ENCODE measurements at places on chromosomes 5 and 9.

DNA sequence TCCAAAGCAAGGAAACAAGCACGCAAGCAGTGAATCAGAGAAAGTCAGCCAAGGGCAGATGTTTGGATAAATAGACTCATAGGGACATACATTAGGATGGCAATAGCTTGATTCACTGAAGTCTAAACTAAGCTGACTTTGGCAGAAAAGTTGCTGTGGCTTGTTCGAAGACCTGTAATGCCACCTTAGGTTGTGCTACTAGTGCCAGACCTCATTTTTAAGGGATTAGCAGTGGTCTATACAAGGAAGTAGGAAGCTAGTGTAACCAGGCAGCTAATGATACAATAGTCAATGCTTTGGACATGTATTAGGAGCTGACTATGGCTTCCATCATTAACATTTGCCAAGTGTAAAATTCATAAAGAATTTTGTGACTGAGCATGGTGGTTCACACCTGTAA is 63.1 kb downstream of the FCHO2 start:
- DNase-seq: no peak

- DNase-seq: no peak
Measured at GRCh38 chr9:92717201-92718085, 47.2 kb downstream of the BICD2 start.

DNA sequence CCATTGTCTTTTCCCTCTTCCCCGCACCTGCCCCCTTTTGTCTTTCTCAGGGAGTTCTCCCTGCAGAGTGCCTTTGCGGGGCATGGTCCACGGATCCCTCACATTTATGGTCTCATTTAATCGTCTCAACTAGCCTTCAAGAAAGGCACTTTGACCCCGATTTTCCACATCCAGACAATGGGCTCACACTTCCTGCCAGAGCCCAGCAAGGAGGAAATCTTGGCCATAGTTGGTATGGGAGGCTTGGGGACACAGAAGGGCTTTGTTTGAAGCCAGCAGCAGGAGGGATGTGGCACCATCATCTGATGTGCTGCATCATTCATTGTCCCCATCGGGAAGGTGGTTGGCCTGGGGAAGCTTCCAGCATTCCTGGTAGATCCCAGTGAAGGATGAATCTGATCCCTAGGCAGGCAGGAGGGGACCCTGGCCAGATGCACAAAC is 24.9 kb downstream of the GSN start:
- no peak for DNase-seq

DNA sequence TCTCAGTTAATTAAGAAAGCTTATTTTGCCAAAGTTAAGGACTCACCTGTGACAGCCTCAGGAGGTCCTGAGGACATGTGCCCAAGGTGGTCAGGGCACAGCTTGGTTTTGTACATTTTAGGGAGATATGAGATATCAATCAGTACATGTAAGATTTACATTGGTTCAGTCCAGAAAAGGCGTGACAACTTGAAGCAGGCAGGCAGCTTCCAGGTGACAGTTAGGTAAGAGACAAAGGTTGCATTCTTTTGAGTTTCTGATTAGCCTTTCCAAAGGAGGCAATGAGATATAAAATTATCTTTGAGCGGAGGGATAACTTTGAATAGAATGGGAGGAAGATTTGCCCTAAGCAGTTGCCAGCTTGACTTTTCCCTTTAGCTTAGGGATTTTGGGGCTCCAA is 47.8 kb downstream of the SLC1A1 start:
- DNase-seq: no peak

DNA sequence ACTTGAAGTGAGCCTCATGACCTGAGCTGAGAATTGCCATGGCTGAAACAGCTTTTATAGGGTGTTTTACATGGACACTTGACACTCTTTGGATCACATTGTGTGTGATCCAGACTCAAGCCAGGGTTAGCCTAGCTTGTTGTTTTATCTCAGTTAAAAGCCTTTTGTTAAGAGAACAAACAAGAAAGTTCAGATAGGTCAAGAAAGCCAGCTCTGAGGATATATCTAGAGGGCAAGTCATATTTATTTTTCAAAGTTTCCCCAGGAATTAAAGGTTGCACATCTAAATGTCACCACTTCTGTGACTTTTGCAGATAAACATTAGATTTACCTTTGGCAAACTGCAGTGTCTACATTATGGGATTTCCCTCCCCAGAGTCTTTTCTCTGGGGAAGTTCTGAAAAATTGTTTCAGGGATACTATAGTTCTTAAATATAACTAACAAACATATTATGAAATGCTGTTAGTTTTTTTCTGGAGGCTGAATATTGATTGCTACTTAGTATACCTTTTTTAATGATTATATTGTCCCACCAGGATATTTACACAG is 134.5 kb downstream of the C9orf152 start:
- DNase-seq: no peak

DNA sequence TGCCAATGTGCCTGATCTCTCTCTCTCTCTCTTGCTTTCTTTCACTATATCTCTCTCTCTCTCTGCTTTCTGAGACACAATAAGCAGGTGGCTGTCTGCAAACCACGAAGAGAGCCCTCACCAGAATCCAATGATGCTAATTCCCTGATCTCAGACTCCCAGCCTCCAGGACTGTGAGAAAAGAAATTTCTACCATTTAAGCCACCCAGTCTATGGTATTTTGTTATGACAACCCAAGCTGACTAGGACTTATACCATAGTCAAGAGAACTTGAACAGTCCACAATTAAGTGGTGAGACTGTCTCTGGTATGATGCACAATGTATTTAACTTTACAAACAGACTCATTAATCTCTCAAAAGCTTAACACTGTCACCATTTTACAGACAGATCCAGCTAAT is 67.0 kb downstream of the NFIB start:
- DNase-seq: no peak

- DNase-seq: peak; percentile 8
Measured at GRCh38 chr9:97529363-97530076, 28.1 kb downstream of the TMOD1 start.

- no peak for DNase-seq
Measured at GRCh38 chr9:92561374-92562330, 25.9 kb upstream of the ECM2 start.

DNA sequence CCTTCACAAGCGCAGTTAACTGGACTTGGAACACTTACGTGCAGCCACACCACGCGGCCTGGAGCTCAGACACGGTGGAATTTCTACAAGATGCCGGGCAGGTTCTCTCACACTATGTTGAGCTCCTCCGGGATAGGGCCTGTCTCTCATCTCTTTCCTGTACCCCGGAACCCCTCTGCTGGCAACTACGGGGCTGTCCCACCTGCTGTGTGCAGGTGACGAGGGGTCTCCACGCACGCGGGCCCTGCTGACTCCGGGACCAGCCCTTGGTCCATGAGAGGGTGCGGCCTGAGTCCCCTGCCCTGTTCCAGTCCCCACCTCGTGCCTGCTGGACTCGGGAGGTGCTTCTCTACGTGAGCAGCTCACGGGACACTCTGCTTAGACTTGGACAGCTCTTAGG is 40.1 kb downstream of the SLC6A3 start:
- no peak for DNase-seq

GRCh38 chr9:127424676-127424999 is 456 bp downstream of the ZNF79 start:
- DNase-seq: no peak

DNA sequence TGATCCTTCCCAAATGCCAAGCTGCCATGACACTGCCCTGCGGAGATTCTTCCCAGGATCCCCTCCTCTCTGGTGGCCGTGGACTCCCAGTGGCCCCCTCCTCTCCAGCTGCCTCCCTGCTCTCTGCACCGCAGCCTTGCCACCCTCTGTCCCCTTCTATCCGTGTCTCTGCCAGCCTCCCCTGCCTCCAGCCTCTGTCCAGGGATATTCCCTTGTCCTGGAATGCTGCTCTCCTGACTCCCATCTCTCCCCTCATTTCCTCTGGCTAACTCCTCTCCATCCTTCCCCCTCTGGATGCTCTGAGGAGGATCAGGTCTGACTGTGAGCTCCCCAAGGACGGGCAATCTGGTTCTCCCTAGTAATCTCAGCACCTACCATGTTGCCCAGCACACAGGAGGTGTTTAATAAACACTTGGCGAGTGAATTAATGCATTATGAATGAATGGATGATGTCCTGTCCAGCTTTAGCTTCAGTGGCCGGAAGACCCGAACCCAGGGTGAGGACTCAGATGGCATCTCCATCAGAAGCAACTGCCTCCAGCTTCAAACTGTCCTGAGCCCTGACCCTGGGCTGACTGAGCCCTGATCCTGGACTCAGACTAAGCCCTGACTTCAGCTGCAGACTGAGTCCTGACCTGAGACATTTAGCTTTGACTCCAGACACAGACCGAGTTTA is 7.5 kb upstream of the CRB2 start:
- DNase-seq: no peak

DNA sequence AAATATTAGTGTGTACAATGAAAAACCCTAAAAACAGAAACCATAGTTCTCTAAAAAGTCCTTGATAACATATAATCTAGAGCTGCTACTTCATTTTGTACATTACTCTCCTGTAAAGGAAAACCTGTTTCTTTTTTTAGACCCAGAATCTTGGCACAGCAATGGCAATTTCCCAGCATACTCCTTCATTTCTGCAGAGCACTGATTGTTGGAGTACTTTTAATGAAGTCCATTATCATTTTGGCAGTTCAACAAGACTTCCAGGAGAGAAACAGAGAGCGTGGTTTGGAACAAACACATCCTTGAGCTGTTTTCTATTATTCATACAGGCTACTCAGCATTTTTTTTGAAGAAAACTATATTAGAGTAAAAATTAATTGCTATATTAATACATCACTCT is 22.7 kb upstream of the MROH2B start:
- no peak for DNase-seq

GRCh38 chr5:79590396-79590999 is 21.7 kb upstream of the TENT2 start:
- DNase-seq: no peak

DNA sequence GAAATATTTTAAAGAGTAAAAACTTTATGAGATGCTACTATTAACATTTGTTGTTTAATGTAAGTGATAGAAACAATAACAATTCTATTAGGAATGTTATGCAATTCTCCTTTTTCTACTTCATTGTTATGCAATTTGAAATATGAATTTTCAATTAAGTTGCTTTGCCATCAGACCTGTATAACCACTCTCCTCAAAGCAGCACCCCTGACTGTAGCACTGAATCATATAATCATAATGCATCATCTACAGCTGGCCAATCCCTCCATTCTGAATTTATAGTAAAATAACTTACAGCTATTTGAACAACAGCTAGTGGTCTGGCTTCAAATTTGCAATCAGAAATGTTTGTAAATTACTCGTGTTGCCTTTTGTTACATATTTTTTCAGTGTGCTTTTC is 29.2 kb downstream of the FBXO4 start:
- no peak for DNase-seq

- no peak for DNase-seq
Measured at GRCh38 chr9:2086971-2087370, 71.8 kb downstream of the SMARCA2 start.

GRCh38 chr5:114450437-114450836 is 88.6 kb downstream of the KCNN2 start:
- no peak for DNase-seq

DNA sequence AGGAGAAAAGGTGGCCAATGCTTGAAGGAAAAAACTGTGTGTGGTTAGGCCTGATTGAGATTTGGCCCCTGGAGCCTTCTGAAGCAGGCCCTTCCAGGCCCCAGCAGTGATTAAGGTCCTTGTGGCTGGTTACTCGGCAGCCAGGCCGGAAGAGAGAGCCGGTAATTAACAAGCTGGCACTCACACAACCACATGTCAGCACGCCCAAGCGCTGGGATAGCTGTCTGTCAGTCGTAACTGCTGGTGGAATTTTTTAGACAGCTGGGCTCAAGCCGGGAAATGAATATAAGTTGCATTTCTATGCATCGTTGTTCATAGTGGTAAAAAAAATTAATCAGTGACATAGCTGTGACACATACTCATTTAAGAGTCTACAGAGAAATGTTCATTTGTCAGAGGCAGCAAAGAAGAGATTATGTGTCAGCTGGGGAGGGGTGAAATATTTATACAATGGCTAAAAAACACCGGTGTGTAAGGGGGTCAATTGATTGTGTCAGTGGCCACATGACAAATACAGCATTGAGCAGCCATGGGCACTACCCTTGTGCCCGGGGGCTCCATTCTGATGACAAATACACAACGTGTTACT is 13.7 kb upstream of the ARAP3 start:
- DNase-seq: no peak

DNA sequence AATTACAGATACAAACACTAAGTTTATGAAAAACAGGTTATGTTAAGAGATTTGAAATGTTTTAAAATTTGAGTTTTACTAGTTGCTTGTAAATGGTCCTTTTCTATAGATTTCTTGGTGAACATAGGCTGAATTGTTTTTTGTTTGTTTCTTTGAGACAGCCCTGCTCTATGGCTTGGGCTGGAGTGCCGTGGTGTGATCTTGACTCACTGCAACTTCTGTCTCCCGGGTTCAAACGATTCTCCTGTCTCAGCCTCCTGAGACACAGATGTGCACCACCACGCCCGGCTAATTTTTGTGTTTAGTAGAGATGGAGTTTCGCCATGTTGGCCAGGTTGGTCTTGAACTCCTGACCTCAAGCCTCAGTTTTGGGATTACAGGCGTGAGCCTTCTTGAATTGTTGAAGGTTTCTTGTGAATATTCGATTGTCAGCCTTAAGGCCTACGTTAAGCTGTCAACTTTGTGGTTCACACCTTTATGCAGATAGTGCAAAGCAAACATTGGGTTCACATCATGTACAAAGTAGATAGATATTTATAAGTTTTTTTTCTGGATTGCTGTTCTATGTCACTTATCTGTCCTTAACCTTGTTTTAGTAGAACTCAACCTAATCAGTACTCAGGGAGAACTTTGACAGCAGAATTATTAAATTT is 26.2 kb downstream of the UHRF2 start:
- DNase-seq: no peak

GRCh38 chr5:424301-425110 is 18.5 kb upstream of the EXOC3 start:
- DNase-seq: no peak

- DNase-seq: no peak
Measured at GRCh38 chr5:76958991-76959767, 6.3 kb downstream of the CRHBP start.

- no peak for DNase-seq
Measured at GRCh38 chr9:110192531-110193261, 15.3 kb downstream of the C9orf152 start.

- no peak for DNase-seq
Measured at GRCh38 chr9:71441266-71441665, 319.8 kb upstream of the TRPM3 start.
